ENCODE measurements at places on chromosomes 5 and 9.

DNA sequence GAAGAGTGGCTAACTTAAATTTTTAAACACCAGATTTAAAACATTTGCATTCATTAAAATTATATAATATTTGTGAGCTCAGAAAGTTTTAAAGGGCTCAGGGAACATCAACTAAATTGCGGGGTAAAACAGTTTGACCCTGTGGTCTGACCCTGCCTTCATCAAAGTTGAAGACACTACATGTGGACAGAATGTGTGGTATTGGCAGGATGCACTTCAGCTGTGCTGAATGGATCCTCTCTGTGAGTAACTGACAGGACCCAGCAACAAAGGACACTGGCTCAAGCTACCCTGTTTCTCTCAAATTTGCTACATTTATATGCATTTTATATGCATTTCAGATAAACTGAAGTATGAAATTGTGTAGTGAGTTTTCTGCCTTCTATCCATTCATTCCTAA, 288.5 kb downstream of the ZNF608 start:
- DNase-seq, result no peak

- no peak for DNase-seq
Observed at GRCh38 chr5:135016861-135017290, 17.2 kb downstream of the PITX1 start.

- DNase-seq, result no peak
Observed at GRCh38 chr5:15547261-15547839, 47.4 kb downstream of the FBXL7 start.

DNA sequence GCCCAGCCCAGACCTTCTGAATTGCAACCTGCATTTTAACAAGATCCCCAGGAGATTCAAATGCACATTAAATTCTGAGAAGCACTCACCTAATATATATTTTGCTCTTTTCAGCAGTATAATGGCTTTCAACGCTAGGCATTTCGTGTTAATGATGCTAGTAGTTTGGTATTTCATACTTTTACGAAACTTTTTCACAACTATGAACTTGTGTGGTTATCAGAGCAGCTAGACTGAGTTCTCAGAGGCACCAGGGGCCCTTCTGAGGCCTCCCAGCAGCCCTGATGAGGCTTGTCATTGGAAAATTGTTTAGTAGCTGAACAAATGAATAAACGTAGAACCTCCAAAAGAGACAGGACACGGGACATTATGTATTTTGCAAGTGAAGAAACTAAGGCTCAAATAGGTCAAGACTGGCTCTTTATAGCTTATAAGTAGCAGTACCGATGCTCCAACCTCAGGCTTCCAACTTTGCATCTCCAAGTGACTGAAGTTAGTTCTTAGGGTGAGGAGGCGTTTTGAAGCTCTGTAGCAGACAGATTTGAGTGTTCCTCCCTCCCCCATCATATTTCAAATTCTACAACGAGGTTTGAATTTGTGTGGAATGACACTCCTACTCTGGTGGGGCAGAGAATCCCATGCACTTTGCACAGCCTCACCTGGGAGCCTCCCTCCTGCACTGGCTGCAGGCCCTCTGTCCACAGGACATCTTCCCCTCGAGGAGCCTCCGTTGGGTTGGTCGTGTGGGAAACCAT, 121.1 kb upstream of the SLC25A48 start:
- no peak for DNase-seq

DNA sequence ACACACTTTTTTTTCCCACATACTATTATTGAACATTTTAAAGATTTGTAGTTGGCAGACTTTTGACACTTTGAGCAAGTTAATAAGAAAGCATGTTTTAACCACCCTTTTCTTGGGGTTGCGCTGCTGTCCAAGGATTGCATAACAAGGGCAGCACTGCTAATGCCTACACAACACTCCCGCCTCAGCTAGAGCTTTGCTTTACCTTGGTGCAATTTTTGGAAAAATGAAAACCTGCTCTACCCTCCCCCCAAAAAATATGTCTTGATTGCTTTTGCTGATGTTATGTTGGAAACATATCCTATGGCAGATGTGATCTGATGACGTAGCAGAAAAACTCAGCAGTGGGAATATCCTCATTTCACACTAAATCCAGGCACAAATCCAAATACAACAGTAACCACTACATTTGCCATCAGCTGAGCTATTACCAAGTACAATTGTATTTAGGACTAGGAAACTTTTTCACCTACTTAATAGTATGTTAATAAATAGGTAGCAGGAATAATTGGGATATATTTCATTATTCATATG, 51.5 kb downstream of the UBE2R2 start:
- DNase-seq, result no peak

- DNase-seq, result no peak
Observed at GRCh38 chr9:108664309-108665255, 191.2 kb downstream of the ACTL7B start.

DNA sequence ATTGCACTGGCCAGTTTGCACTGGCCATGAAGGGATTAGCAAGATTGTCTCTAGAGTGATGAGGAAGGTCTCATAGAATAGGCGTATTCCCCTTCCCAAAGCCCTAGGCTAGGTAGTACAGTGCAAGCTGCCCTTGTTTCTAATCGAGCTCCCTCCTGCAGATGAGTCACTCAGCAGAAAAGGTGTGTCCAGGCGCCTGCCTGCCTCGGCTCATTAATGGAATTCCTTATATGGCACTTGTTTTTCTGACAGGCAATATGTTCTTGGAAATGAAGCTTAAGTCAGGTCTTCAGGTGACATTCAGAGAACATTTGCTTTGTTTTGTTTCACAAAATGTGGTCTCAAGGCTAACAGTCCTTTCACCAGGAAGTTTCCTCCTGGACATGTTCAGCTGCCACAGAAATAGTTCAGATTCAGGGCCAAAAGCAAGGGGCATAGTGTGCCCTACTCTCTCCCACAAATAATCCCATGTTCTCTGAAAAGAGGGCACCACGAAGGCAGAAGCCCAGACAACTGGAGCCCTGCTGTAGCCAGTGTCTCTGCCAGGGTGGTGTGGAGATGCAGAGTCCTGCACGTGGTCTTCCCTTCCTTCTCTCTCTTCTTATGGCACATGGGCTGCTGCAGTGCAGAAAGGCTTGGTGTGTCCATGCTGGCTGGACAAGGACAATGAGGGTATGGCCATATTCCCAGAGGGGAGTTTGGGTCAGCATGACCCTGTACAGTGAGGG, 281.1 kb upstream of the MAP3K1 start:
- DNase-seq, result no peak

DNA sequence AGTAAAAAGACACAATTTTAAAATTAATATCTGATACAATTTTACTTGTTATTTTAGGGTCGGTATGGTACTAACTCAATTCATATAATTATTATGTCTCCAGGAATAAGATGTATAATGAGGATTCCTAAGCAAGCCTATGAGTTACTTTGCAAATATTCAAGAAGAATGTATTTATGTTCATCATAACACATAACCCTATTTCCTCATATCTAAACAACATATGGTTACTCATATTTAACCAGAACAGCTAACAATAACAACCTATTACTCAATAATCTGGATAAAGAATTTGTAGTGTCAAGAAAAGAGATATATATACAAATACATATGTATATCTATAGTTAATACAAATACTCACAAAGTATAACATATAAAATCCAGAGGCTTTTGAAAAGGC, 285.9 kb downstream of the ARL15 start:
- no peak for DNase-seq

DNA sequence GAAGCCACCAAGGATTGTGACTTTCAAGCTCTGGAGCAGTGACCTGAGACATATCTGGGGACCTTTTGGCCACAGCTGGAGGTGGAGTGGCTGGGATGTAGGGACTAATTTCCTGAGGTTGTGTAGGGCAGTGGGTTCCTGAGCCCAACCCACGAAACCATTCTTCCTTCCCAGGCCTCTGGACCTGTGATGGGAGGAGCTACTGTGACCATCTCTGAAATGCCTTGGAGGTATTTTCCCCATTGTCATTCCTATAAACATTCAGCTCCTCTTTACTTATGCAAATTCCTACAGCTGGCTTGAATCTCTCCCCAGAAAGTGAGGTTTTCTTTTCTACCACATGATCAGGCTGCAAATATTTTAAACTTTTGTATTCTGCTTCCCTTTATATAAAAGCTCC, 172.6 kb downstream of the TUSC1 start:
- DNase-seq, result no peak

DNA sequence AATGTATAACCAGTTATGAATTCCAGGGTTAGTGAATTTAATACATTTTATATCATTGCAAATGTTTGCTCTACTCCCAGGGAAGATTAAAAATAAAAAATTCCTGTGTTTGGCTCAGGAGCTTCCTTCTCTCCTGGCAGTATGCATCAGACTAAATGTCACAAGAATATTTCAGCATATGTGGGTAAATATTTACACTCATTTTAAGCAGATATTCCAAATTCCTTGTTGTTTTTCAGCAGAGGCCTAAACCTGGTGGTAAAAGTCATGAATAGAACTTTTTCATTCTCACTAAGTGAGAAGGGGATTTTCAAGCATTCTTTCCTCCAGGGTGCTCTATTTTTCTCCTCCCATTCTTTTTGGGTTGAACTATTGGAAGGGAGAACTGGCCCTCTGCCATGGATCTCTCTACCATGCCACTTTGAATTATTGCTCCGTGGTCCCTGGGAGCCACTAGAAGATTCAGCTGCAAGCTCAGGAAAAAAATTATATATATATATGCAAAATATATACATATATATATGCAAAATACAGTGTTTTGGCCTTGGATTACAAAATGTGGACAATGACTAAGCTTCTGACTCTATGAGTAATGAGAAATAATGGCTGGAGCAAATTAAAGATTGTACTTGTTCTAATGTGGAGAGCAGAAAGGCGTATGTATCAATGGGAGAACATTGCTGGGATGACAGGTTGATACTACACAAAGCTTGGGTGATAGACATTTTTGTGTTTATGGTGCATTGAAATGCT, 180.6 kb upstream of the PAPPA start:
- DNase-seq, result no peak

DNA sequence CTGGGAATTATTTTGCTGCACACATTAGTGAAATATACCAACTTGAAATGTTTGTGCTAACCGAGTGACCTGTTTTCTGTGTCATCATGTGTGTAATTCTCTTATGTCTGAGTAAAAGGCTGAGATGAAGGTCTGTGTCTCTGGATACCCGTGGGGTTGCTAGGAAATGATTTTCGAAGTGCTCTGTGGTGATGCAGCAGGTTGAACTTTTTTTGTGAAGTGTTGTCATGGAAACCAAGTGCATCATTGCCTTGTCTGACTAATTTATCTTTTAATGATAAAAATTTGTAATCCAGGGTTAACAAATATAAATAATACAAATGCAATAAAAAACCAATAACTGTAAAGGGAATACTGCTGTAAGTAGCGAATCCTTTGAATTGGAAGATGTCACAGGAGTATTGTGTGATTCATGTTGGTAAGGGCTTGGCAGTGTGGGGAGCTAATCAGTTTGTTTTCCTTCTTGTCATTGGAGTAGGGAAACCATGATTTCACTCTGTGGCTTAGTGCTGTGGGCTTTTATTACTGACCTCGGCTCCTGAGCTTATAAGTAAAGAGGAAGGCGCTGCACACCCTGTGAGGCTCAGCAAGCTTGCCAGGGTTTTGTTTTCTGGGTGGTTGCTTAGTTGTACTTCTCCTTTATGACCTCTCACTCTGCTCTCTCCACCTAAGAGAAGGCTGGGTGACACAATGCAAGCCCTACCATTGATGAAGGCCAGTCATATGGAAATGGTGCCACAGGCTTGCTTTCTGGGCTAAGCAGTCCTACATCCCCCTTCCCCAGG, 22.3 kb downstream of the PDE8B start:
- DNase-seq, result no peak

DNA sequence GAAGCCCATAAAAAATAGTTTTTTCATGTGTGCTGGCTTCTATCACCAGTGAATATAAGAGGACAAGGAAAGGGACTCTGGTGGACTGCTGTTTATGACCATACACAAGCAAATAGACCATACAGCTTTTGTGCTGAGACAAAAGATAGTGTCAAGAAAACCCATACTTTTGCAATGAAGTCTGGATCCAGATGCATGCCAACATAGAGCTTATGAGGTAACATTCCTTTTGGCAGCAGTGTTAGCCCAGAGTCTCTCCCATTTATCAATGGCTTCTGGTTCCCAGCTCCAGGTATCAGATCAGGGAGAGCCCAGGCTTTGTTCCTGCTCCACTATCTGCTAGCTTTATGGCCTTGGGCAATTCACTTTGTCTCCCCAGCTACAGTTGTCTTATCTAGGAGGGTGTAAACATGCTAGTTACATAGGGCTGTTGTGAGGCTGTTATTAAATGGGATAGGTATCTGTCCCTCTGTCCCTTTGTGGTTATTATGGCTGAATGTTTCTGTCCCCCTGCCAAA, 55.6 kb downstream of the CCDC192 start:
- no peak for DNase-seq

GRCh38 chr9:26807161-26807560, 85.4 kb downstream of the CAAP1 start:
- DNase-seq, result no peak

DNA sequence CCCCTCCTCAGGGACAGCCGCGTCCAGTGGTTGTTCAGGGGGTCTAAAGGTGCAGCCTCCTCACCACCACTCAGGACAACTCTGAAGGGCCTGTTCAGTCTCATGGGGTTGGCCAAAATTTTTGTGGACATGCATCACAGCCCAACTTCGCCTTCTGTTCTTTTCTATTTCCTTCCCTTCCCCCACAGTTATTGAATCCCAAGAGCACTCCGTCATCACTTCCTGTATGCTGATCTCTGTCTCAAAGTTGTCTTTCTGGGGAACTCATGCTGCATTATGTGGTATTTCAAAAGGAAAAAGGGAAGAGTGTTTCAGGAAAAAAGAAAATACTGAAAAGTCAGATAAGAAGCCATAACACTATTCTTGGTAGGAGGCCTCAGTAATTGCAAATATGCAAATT, 355.4 kb downstream of the CAAP1 start:
- no peak for DNase-seq

DNA sequence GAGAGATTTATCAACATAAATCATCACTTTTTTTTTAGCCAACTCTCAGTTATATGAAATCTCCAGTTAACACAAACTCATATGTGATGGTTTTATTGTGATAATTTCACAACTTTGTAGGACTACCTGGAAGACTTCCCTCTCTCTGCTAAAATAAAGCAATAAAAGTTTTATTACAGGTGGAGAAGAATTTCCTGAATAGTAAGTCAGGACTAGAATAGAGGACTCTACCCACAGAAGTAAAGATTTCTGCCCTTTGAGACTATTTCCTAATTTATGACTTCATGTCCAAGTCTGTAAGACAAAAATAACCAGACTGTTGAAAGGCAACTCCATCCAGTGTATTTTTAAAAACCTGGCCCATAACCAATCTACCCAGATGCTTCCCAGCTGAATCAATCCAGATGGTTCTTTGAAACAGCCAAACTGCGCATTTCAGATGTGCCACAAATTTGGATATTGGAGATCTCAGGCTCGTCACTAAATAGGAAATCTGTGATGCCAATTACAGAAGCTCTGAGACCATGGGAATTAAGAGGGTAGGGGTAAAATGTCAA, 234.0 kb upstream of the NMUR2 start:
- DNase-seq, result no peak
